Stimulated activated CD4-positive, alpha-beta T cell treated with anti-CD3 and anti-CD28 coated beads, Interleukin-1b, Interleukin-23, amount 100 ng/mL, for 24 hours (primary cell): ENCODE measurements at places on chromosomes 6 and 20.

- DNase-seq = no peak
Observed at GRCh38 chr20:46423342-46423741, 16.9 kb upstream of the ELMO2 start.

DNA sequence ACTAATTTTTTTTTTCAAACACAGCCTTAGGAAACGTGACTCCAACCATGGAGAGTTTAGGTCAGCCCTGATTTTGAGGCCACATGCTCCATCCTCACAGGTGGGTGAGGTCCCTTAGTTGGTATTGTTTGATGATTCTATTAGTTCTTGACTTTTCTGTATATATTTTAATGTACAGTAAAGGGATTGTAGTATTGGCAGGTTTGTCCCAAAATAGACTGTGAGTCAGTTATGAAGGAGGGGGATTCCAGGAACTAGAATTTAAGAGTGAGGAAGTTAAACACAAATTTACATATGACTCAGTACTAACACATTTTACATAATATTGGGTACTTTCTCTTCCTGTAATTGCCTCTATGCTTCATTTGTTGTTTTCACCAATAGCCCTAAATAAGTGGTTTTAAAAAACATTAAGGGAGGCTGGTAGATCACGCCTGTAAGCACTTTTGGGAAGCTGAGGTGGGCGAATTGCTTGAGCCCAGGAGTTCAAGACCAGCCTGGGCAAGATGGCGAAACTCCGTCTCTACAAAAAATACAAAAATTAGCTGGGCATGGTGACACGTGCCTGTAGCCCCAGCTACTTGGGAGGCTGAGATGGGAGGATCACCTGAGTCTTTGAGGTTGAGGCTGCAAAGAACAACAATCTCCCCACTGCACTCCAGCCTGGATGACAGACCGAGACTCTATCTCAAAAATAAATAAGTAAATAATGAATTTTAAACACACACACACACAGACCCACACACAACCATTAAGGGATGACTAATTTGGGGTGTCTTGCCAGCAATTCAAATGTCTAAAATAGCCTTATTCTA is 81.8 kb downstream of the SGK1 start:
- DNase-seq = no peak

DNA sequence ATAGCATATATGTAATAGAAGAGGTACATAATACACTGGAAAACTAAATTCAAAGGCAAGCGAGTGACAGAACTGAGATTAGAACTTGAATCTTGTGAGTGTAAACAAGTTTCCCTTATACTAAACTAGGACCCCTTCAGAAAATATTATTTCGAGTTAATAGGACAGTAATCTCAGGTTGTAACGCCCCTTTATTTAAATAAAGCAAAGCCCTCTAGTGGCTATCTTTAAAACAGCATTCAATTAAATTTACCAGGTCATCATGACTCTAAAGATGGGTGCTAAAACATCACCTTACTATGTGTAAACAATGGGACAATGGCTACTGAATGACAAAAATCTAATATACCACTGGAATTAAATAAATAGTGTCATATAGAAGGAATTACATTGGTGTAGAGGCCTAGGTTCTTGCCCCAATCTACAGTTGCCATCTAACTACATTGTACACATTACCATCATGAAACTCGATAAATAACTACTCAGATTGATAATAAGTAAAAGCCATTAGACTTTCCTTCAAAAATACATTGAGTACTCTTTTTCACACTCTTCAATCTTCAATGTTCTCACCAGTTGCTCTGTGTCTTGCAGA is 255.4 kb upstream of the IRAK1BP1 start:
- no peak for DNase-seq

DNA sequence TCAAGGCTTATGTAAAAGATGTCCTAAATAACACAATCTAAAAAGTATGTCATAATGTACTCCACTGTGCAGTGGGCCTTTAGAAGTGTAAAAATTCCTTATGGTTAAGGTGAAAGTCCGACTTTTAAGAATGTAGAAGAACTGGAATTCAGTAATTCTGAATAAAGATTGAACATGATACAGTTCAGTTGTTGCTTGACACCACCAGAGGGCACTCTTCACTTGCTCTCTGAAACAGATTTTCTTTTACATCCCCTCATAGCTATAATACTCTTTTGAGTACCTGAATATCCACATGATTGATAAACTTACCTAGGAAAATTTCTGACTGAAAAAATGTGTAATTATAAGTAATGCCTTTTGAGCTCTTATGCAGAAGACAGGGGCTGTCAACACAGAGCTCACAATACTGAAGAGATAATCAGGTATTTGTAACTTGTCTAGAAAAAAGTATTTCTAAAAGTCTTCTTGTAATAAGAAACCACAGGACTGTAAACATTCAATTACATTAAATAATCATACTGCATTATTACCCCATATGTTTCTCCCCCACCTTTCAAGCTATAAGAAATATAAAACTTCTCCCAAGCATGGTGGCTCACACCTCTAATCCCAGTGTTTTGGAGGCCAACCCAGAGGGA is 92.1 kb downstream of the POPDC3 start:
- DNase-seq = no peak

- DNase-seq = no peak
Observed at GRCh38 chr6:169539176-169539897, 162.5 kb downstream of the WDR27 start.

- no peak for DNase-seq
Observed at GRCh38 chr6:127128066-127128465, 9.6 kb downstream of the RSPO3 start.

DNA sequence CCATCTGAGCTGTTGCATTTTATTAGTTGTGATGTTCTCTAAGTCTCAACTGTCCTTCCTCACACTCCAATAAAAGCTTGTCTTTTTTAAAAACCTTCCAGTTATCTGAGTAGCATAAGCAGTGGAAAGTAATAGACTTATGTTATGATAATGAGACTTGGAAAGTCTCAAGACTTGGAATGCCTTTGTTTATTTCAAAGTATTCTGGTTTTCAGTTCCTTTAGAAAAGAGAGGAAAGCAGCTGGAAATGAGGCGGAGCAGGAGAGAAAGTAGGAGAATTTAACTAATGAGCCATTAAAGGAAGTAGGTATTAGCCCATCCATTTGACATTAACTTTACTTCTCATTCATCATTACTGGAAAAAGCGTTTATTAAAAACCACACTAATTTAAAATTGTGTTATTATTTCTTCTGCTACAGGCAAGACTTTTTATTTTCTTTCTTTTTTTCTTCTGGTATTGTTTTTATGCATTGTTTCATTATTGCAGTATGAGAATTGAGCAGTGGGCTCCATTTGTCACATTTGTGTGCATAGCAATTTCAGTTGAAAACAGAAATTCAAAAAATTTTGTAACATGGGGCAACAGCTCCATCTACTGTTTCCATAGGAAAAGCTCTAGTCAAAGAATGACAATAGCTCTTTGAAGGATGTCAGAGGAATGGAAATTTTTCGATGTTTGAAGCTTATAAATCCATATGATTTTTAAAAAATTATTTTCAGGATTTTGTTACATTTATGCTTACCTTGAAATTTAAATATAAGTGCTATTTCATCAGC is 194.8 kb downstream of the COL9A1 start:
- no peak for DNase-seq

DNA sequence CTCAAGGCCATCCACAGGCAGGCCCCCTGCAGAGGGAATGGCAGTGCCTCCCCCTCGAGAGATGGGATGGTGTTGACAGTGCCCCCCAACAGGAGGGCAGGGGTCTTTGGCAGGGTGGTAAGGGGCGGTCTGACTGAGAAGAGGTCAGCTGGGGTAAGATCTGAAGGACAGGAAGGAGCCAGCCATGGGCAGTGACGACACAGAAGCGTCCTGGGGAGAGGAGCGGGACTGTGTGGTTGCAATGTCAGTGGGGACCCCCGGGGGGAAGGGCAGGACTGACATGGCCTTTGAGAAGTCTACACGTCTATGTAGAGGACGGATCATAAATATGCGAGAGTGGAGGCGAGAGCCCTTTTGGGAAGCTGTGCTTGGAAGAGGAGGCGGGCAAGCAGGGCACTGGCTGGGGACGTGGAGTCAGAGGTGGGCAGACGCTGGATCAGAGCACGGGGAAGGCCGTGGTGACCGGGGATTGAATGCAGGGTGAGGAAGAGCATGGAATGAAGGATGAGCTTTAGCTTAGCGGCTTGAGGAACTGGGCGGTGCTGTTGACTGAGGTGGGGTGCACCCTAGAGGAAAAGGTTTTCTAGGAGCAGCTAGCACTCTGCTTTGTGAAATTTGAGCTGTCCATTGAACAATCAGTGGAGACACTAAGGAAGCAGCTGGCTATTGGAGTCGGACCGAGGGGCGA is 82.5 kb upstream of the AGPAT4 start:
- no peak for DNase-seq

- no peak for DNase-seq
Observed at GRCh38 chr20:10427060-10427692, 6.8 kb downstream of the MKKS start.

- no peak for DNase-seq
Observed at GRCh38 chr20:46070215-46070900, 19.4 kb downstream of the NCOA5 start.

DNA sequence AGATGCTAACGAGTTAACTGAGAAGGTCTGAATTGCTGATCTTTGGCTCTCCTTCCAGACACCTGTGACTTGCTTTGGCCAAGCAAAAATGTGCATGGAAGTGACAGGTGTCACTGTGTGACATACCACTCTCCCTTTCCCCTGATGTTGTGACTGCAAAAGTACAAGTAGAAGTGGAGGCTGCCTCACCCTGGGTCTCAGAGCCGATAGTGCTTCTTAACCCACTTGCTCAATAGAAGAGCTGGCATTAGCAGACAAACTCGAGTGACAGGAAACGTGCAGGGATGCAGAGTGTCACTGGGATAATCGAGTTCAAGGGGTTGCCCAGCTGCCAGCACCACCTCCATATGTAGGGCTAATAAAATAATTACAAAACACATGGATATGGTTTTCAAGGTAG is 16.4 kb upstream of the SPO11 start:
- no peak for DNase-seq

GRCh38 chr6:16230953-16231352 is 7.4 kb upstream of the GMPR start:
- DNase-seq = no peak

DNA sequence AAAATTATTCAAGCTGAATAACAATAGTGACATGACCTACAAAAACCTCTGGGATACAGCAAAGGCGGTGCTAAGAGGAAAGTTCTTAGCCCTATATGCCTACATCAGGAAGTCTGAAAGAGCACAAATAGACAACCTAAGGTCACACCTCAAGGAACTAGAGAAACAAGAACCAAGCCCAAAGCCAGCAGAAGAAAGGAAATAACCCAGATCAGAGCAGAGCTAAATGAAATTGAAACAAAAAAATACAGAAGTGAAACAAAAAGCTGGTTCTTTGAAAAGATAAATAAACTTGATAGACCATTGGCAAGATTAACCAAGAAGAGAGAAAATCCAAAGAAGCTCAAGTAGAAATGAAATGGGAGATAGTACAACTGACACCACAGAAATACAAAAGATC is 47.6 kb upstream of the NOTCH4 start:
- no peak for DNase-seq

DNA sequence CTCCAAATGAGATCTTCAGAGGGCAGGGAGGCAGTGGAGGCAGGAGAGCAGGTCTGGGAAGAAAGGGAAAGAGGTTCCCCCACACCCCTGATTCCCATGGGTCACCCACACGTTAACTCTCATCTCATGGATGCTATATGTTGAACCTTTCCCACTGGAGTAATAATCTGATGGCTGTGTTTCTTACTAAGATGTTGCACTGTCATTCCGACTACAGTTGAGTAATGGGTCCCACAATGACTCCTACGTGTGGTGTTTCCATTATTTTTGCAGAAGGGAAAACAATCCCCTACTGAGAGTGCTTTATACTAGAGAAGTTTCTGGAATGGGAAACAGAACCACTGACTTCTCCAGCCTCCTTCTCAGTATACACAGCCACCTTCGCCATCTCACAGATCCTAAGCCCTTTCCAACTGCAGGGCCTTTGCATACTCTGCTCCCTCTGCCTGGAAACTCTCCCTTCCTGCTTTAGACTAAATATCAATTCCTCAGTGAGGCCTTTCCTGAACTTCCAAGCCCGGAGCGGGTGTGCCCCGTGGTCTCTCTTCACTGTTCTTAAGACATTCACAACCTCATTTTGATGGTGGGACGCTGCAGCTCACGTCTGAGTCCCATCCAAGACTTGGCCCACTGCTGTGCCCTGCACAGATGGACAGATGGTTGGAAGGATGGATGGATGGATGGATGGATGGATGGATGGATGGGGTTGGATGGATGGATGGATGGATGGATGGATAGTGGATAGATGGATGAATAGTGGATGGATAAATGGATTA is 238.6 kb upstream of the PMEPA1 start:
- no peak for DNase-seq

DNA sequence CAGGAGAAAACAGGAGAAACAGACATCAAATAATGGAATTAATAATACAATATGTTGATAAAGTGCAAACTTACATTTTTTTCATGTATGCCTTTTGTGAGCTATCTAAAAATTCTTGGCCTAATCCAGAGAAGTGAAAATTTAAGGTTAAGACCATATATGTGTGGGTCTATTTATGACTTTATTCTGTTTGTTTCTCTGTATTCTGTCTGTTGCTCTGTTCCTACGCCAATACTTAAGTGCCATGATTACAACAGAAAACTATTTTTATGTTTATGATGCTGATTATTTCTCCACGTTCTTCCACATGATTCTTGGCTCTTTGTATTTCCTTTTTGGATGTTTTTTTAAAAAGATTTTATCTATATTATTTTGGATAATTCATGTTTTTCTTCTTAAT is 109.6 kb upstream of the MAP3K4 start:
- no peak for DNase-seq

- no peak for DNase-seq
Observed at GRCh38 chr6:139346392-139346791, 28.1 kb downstream of the CITED2 start.

- no peak for DNase-seq
Observed at GRCh38 chr6:81787313-81788068, 35.0 kb upstream of the TENT5A start.

GRCh38 chr6:144853603-144854002 is 568.5 kb downstream of the UTRN start:
- DNase-seq = no peak

- DNase-seq = no peak
Observed at GRCh38 chr20:59082981-59083380, 40.4 kb upstream of the PRELID3B start.

- DNase-seq = no peak
Observed at GRCh38 chr6:134719911-134720310, 230.0 kb downstream of the ALDH8A1 start.

DNA sequence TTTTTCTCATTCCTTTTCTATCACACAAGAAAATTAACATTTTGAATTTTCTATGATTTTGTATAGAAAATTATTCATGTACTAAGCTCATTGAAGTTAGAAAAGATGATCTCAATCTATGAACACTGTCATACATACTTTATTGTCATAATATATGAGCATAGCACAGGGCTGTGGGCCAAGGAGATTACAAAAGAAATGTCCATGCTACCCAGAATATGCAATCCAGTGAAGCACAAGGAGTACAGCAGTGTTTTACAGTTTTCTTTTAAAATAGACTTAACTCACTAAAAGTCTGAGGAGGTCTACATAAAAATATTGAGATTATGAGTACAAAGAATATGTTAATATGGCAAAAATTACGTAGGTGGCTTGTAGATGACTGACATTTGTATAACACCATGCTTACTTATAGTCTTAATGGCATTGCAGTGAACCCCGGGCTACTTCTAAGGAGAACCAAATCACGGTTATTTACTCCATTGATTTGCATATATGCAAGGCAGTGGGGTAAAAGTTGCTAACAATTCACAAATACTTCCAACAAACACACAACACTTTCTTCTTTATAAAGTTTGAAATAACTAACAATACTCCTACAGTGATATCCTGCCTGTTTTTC is 257.1 kb downstream of the BCKDHB start:
- no peak for DNase-seq

GRCh38 chr20:51208162-51208561 is 185.3 kb upstream of the KCNG1 start:
- no peak for DNase-seq
